ENCODE measurements at places on chromosomes 3 and 15.
A peak's percentile ranks its signal among the peaks of the same experiment; 100 is the strongest.

DNA sequence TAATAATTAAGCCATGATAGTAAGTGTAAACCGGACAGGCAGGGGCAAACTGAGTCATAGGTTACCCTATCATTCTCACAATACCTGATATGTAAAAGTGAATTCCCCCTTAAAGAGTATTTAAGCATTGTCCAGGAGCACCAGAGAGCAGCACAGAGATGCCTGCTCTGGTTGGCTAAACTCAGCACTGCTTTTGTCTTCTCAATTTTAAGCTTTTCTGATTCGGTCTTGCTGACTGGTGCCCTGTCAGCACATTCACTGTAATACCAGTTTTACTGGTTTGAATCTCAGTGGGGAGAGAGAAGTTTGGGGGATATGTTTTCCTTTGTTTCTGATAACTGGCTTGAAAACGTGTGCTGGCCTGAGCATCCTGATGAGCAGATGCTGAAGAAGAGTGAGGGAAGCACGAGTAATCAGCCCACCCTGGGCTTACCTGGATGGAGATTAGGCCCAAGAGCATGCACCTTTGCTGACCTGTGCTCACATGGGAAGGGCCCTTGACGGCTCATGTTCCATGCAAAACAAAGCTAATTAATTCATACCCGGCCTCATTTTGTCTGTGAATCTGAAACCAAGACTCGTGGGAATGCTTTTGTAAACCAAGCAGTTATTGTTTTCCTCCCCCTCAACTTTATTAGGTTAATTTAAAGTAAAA lies 208.5 kb upstream of the MRPL3 start:
- DNase-seq = no peak

DNA sequence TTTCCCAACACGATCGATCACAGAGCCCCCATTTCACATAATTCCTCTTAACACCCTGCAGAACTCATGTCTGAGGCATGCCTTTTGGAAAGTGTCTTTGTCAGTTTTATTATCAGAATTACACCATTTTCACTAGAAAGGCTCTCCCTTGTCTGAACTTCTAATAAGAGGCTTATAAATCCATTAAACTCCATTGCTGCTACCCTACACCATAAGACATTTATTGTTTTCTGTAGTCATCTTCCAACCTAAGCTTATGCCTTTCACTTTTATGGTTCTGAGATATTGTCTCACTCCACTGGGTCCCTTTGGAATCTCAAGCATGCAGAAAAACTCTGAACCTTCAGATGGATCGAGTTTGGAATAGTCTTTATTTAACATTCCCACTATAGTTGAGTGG lies 50.2 kb upstream of the TPM1 start:
- no peak for DNase-seq

- no peak for DNase-seq
These were observed 6.3 kb upstream of the HCN4 start for GRCh38 chr15:73375012-73375411.

DNA sequence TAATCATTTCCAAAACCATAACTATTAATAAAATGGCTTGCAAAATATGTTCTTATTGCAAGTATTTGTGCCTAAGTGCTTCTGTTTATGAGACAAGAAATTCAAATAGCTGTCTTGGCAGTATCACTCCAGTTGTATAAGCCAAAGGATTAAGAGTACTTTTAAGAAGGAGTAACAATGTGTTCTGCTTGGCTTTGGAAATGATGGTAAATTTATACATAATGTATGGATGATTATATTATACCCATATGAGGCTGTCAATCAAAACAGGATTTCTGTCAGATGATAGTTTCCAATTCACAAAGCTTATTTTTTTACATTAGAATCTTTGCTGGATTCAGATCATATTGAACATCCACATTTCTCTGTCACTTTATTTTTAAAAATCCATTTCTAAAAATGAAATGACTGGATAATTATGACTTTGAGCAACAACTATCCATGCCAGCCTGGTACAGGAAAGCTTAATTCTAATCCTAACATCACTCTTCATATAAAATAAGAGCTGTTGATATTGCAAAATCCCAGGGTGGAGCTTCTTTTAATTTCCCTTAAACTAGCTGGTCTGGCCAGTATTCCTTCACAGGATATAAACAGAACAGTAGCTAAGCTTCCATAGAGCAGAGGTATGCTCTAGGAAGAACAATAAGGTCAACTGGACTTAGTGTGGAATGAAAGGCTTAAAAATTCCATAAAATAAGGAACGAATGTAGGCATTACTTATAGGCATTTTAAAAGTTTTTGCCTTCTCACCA lies 30.0 kb upstream of the ZNF280D start:
- no peak for DNase-seq

- no peak for DNase-seq
These were observed 93.0 kb upstream of the C2CD4B start for GRCh38 chr15:62257996-62258521.

- no peak for DNase-seq
These were observed 398.9 kb downstream of the NLGN1 start for GRCh38 chr3:173796405-173796804.

GRCh38 chr3:33942483-33943150 lies 144.2 kb downstream of the PDCD6IP start:
- no peak for DNase-seq

- no peak for DNase-seq
These were observed 21.5 kb downstream of the MRPS25 start for GRCh38 chr3:15043408-15044171.

- peak; percentile 71 for DNase-seq
These were observed at the start of gene ALDH1A3 for GRCh38 chr15:100879464-100880138. ALDH1A3 (plus strand) TSS chr15:100879831; CDS start chr15:100879908, 77 bp downstream.

DNA sequence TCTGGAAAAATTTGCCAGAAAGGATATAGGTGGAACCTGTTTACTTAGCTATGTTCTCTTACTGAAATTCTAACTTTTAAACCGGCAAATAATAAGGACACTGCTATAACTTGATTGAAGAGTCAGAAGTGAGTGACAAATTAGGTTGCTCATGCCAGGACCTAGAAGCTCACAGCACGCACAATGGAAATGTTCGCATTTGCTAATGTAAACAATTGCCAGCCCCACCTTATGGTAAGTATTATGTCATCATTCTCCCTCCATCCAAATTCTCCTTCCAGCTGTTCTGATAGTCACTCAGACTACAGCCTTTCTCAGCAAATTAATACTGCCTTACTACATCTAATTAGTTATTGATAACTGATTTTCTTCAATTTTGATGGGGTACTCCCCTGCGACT lies 4.8 kb upstream of the STXBP5L start:
- no peak for DNase-seq

- DNase-seq = peak; percentile 20
These were observed 595 bp downstream of the DPH6 start for GRCh38 chr15:35545316-35545823.

- peak; percentile 27 for DNase-seq
These were observed 28.3 kb downstream of the LMCD1 start for GRCh38 chr3:8529738-8530525.

DNA sequence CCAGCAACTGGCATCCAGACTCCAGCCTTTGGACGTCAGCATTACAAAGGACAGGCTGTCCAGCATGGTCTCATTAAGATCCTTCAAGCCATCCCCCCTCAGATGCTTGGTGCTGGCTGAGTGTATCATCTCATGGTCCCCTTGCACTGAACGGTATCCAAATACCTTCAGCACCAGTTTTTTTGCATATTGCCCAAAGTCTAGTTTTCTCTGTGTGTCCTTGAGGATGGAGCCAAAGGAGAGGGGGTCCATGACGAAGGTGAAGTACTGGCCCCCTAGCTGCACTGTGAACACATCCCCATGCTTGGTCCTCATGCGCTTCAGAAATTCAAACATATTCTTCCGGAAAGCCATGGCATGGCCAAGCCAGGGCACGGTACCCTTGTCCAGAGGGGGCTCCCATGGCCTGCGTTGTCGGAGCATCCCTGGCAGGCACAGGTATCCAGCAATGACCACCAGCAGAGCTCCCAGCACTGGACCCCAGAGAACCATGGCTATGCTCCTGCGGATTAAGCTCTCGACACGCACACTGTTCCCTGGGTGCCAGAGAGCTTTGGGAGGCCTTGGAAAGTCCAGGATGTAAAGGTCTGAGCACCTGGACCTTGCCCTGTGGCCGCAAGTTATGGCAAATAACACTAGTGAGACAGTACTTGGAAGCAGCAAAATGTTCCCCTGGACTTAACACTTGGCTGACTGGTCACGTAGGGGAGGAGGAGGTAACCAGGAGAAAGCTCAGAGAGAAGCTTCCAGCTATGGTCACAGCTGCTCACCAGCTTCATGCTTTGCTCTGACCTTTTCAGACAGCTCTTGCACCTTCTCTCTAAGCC lies at the start of gene CYP8B1:
Gene CYP8B1, minus strand, starts transcription at position 555 of the 827 bp plus-strand sequence. Its CDS starts 63 bp downstream, at position 492.
- no peak for DNase-seq

Measured in H54 (cell line).